ENCODE measurements at places on chromosomes 7 and 10. TPM values are rescaled to one million over a fixed set of nuclear protein-coding genes. Genes with fewer than 3 reads are reported as not detected.

The MPP7 gene
- total RNA-seq = 0.29 TPM

The ERVW-1 gene
- total RNA-seq = not detected

The CRTAC1 gene
- not detected for total RNA-seq

The TMEM229A gene
- not detected for total RNA-seq

The TEX36 gene
- not detected for total RNA-seq

The POMZP3 gene
- 2.3 TPM for total RNA-seq

The TMEM26 gene
- total RNA-seq = 2.8 TPM

The RAPGEF5 gene
- 1.3 TPM for total RNA-seq

The LIPJ gene
- total RNA-seq = not detected

The CCSER2 gene
- total RNA-seq = 38.5 TPM

The C7orf33 gene
- total RNA-seq = not detected

The SPACDR gene
- 2.6 TPM for total RNA-seq

The TFR2 gene
- not detected for total RNA-seq

The ADARB2 gene
- not detected for total RNA-seq

The CACNB2 gene
- total RNA-seq = 1.2 TPM

The SKAP2 gene
- total RNA-seq = 15.3 TPM

The LHFPL3 gene
- total RNA-seq = not detected

The SYT15 gene
- total RNA-seq = 0.15 TPM

The NUP42 gene
- 19.8 TPM for total RNA-seq

The SOSTDC1 gene
- total RNA-seq = 0.15 TPM

The ANXA8L1 gene
- total RNA-seq = 0.44 TPM

The MYO1G gene
- under 0.01 TPM for total RNA-seq

The VWDE gene
- total RNA-seq = not detected

The RNF32 gene
- total RNA-seq = 7.7 TPM

The HECW1 gene
- 4.9 TPM for total RNA-seq

The CD36 gene
- 2.5 TPM for total RNA-seq

The CLCN1 gene
- not detected for total RNA-seq

The ADAM12 gene
- 28.8 TPM for total RNA-seq

The ATP6V0A4 gene
- total RNA-seq = not detected

The SEMA3A gene
- 117 TPM for total RNA-seq

The C10orf95 gene
- total RNA-seq = not detected

The NCF1 gene
- total RNA-seq = not detected

The FBXL13 gene
- total RNA-seq = 0.99 TPM

Data from smooth muscle cell of trachea (primary cell).